ENCODE measurements at places on chromosomes 7 and 10.

GRCh38 chr10:98308669-98309365 is 40.8 kb upstream of the LOXL4 start:
- no peak for DNase-seq

GRCh38 chr10:22332116-22332692 is 11.3 kb downstream of the BMI1 start:
- DNase-seq, result no peak

DNA sequence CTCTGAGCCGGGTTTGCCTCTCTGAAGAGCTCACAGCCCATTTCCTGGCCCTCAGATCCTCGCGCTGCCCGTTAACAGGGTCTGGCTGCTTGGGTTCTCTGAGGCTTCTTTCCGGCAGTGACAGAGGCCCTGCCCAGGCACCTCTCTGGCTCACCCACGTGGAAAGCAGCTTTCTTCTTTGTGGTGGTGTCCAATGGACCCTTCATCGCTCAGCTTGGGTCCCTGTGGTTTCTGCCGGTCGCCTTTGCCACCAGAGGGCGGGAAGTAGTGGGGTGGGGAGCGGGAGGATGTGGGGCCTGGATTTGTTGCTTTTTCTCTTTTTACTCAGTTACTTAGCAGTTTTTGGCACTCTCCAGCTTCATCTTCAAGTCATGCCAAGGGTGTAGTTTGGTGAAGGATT is 15.6 kb upstream of the JAKMIP3 start:
- DNase-seq, result no peak

DNA sequence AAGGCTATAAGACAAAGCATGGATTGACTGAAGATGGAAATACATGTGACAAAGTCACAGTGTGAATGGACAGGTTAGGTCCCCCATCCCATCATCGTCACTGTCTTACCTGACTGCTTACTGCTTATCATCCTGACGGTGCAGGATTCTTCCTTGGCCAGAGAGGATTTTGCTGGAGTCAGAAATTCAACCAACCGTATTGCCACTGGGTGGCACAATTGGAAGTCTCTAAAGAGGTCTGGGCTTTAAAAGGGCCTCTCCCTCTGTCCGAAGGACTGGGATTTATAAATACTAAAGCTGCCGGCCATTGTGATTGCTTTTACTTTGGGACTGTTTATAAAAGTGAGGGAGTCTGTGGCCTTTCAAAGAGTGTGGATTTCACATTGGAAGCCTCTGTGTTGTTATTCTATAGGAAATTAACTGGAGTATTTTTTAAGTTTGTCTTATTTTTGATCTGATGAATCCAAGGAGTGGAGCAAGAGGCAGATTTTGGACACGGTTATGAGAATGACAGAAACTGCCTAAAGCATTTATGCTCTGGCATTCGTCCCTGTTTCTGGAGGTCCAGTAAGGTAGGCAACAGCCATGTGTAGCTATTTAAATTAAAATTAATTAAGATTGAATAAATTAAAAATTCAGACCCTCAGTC is 113.3 kb upstream of the CREB5 start:
- no peak for DNase-seq

- no peak for DNase-seq
Observed at GRCh38 chr7:84060760-84061261, 133.8 kb downstream of the SEMA3A start.

DNA sequence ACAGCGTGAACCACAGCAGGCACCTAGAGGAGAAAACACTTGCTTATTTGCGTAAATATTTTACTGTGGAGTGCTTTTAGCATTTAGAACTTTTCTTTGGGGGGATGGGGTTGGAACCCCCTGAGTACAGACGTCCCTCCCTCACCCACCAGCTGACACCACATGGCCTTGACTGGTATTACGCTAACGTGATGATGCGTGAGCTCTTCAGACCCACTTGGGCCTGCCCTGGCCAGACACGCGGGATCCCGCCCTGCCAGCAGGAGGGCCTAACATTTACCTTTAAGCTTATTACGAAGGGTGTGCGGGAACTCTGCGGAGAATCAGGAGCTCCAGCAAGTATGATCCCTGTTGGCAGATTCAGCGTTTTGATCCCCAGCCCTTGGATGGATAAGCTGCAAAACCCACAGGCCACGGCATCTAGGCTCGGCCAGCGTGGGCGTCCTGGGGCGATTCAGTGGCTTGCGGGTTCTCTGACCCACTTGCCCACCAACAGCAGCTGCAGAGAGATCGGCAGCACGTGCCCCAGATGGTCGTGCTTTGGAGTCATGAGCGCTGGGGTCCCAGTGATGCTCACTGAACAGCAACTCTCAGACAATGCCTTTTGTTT is 545.5 kb upstream of the FOXK1 start:
- DNase-seq, result no peak

DNA sequence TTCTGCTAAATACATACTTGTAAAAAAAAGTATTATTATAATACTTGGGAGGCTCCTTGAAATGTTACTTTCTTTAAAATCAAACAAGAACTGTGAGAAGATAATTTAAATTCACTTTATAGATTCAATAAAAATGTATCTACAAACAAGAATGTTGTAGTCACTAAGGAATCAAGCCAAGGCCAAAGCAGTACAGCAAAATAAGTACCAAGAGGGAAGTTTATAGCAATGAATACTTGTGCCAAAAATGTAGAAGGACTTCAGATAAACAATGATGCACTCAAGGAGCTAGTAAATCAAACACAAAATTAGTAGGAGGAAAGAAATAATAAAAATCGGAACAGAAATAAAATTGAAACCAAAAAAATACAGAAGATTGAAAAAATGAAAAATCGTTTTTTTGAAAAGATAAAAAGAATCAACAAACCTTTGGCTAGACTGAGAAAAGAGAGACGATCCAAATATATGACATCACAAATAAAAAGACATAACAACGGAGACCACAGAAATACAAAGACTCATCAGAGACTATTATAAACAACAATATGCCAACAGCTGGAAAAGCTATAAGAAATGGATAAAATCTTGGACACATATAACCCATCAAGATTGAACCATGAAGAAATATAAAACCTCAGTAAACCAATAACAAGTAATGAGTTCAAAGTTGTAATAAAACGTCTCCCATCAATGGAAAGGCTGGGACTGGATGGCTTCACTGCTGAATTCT is 286.0 kb upstream of the TMEM229A start:
- no peak for DNase-seq

GRCh38 chr10:56646329-56647111 is 285.5 kb upstream of the ZWINT start:
- DNase-seq, result no peak

GRCh38 chr7:148856891-148857290 is 27.2 kb downstream of the EZH2 start:
- DNase-seq, result no peak

GRCh38 chr7:152382244-152382643 is 53.6 kb downstream of the KMT2C start:
- no peak for DNase-seq

- no peak for DNase-seq
Observed at GRCh38 chr7:129499999-129500398, 2.3 kb upstream of the SMKR1 start.

DNA sequence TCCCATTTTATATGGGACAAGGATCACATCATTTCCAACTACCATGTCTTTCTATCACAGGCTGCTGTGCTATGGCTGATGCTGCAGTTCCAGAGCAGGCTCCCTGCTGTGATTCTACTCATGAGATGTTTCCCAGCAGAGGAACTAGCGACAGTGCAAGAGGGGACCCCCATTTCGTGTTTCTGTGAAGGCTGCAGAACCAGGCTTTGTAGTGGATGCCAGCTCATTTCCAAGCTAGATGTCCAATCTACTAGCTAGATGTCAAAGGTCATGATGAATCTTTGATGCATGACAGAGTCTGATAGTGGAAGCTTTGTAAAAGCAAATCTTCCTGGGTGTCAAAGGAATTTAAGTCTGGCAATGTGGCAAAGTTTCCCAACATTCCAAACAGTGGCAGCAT is 21.2 kb upstream of the MYO3A start:
- DNase-seq, result no peak

DNA sequence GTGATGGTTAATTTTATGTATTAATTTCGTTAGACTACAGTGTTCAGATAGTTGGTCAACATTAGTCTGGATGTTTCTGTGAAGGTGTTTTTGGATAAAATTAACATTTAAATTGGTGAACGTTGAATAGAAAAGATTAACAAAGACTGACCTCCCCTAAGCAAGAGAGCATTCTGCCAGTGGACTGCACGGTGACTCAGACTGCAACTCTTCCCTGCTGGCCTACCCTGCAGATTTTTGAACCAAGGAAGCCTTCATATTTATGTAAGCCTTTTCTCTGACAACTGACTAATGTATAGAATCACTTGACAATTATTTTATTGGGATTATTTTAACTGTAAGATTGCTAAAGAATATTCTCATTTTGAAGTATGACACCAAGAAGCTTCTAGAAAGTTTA is 7.9 kb upstream of the ZNF248 start:
- DNase-seq, result no peak

- no peak for DNase-seq
Observed at GRCh38 chr7:117259615-117260014, 63.2 kb downstream of the WNT2 start.

DNA sequence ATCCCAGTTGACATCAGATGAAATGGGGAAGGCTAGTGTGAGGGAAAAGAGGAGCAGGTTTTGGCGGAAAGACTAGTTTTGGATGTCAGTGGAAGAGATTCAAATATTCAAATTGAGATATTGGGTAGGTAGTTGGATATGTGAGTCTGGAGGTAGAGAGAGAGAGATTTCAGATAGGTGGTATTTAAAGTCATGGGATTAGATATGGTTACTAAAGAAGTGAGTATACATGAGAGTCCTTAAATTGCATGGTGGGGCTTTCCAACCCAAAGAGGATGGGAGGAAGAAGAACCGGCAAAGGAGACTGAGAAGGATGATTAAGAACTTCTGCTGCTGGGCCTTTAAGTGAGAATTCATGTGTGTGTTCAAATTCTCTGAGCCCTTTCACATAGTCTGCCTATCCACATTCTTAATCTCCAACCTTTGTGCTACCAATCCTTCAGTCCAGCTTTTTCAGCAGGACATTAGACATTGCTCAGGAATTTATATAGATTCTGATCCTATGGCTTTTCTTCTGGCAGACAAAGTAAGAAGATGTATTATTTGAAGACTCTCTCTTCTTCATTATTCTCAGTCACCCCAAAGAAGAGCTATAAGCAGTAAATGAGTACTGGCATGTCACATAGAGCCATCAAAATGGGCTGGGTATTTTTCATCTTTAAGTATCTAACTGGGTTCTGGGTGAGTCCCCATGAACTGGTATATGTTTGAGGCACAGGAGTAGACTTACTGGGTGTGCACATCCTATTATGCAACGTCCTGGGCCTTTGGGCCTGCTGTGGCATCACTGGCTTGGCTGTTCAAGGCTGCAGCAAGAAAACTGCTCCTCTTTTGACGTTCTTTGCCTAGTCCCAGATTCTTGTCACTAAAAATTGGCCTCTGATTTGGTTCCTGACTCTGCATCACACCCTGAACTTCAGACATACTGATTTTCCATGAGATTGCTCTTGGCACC is 33.6 kb downstream of the ST7 start:
- no peak for DNase-seq

DNA sequence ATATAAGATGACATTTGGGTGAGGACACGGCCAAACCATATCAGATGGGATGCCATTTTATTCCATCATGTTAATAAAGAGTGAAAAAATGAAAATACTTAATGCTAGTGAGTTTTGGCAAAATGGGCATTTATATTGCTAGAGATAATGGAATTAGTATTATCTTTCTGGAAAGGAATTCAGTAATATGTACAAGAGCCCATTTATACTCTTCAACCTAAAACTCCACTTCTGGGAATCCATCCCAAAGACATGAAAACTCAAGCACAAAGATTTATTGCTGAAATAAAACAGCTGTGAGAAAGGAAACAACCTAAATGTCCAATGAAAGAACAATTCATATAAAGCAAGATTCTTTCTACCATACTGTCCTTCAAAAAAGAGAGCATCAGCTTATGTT is 96.0 kb upstream of the TMEM168 start:
- no peak for DNase-seq

- no peak for DNase-seq
Observed at GRCh38 chr7:92747041-92747835, 89.1 kb downstream of the CDK6 start.

- no peak for DNase-seq
Observed at GRCh38 chr7:17697128-17697881, 243.0 kb downstream of the SNX13 start.

DNA sequence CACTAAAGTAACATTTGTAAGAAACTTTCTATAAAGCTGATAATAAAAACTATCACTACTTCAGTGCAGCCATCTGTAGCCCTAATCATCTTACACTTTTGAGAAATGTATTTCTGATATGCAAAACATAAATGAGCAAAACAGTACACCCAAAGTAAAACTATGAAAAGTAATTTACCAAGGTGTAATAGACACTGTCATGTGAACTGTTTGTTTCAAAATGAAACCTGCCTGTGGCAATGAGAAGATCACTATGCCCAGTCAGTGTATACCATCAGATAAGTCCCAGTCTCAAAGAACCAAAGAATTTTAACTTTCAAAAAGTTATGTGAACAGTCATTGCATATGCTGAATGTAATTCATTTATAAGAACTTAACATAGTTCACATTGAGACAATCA is 398.1 kb downstream of the CDC14C start:
- no peak for DNase-seq

- no peak for DNase-seq
Observed at GRCh38 chr7:130831817-130832481, 97.9 kb upstream of the KLF14 start.

- no peak for DNase-seq
Observed at GRCh38 chr7:102270178-102270887, 16.3 kb upstream of the SH2B2 start.

GRCh38 chr7:150717814-150718420 is 1.5 kb downstream of the GIMAP1 start:
- no peak for DNase-seq

- DNase-seq, result no peak
Observed at GRCh38 chr7:40288827-40289226, 154.0 kb downstream of the SUGCT start.

DNA sequence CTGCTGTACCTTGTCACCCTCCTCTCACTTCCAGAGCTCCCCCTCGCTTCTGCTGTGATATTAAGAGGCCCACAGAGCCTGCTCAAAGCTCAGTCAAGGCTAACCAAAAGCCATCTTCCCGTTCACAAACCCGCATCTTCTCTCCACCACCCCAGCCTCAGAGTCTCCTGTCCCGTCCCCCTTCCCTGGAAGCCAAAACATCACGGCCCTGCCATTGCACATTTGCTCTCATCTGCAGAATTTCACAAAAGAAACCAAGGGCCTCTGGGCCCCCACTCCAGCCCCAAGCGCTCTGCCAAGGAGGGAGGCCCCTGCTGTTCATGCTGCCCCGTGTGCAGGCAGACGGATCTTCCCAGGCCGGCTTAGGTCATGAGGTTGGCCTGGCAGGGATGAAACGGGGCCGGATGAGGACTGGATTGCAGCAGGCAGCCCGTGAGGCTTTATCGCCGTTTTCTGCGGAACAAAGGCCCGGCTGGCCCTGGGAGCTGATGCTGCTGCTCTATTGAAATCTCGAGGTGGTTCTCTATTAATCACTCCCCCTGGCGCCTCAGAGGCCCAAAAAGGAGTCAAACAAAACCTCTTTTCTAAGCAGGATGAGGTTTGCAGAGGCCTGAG is 31.6 kb upstream of the FOXK1 start:
- no peak for DNase-seq
